ENCODE measurements at places on chromosomes 2 and 18.

DNA sequence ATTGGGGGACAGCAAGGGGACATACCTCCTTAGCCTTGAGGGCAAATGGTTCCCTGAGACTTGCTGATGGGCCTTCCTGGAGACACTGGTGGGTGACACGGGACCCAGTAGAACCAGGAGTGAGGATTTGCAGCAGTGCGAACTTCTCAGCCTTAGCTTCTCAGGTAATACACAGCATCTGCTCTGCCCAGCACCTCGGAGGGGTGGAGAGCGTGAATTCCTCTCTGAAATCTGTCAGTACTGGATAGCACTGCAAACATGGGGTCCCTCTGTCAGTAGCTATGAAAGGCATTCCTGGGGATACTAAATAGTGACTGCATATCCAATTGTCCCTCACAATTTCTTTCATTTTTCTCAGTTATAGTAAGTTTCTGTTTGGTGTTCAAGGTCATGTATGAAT, 151.7 kb downstream of the GBX2 start:
- no peak for DNase-seq

GRCh38 chr2:68357605-68358337, 7.3 kb upstream of the PLEK start:
- DNase-seq, result no peak

DNA sequence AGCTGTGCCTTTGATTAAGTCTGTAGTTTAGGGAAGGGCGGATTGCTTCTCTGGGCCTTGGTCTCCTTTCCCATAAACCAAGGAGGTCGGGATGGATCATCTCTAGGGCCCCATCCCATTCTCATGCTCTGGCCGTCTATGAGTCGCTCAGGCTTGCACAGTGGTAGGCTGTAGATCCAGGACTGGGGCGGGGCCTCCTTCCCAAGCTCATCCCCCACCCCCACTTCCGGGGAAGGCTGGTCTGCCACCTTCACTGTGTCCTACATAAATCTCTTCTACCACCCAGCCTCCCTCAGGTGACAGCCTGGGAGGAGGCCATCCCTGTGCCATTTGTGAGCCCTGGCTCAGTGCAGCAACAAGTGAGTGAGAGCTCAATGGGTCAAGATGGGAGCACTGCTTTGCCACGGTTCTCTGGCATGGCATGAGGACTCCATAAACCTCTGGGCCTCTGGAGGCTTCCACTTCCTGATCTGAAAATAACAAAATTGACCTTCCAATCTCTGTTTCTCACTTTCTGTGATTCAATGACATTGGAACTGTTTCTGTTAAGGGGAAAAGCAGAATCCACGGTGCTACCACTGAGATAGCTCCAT, 68.5 kb downstream of the SUMO1 start:
- no peak for DNase-seq

- DNase-seq, result no peak
Observed at GRCh38 chr2:192016265-192016664, 169.4 kb upstream of the CAVIN2 start.

DNA sequence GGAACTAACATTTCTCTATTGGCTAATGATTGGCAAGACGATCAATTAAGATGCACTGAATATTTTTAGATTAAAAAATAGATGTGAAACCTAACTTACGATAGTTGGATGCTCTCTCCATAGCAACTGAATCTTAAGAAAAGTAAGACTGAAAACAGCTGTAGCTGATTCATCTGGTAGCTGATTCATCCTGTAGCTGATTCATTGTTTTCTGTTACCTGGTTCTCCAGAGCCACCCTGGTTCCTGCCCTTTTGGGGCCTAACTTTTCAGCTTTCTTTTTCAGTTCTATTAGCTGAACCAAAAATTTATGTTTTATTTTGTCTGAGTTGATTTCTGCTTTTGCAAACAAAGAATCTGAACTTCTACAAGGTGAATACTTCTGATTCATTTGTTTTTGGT, 22.7 kb upstream of the SPR start:
- no peak for DNase-seq

GRCh38 chr2:58866527-58866926, 625.4 kb upstream of the FANCL start:
- DNase-seq, result no peak

GRCh38 chr2:127884436-127884835, 1.3 kb downstream of the AMMECR1L start:
- DNase-seq, result no peak

Data from brain pericyte (primary cell).